ENCODE measurements at places on chromosomes 13 and 19.

DNA sequence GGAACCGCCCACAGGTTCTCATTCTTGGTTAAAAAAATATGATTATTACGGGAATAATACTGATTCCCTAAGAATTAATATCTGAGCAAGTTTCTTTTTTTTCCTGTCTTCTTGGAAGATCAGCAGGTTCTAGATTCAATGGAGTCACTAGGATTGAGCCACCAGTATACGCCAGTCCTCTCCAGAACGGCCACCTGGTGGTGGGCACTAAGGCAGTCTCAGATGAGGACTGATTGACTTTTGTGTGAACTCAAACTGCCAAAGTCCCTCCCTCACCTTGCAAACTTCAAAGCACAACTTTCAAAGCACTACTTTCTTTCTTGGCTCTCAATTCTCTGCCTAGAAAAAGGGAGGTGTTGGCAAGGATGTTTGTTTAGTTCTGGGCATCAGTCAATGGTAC lies 33.3 kb upstream of the ALOX5AP start:
- no peak for DNase-seq
- H3K4me1 ChIP-seq = no peaks in the 10 kb centered on the region
- no peaks in the 10 kb centered on the region for H3K36me3 ChIP-seq

GRCh38 chr13:78632996-78633395 lies 26.0 kb downstream of the OBI1 start:
- H3K4me1 ChIP-seq = no peaks in the 10 kb centered on the region
- H3K27me3 ChIP-seq = no peaks in the 10 kb centered on the region
- peaks cover 4% of the 10 kb centered on the region for H3K36me3 ChIP-seq
- DNase-seq = no peak
- H3K4me3 ChIP-seq = no peak overlapping the region

DNA sequence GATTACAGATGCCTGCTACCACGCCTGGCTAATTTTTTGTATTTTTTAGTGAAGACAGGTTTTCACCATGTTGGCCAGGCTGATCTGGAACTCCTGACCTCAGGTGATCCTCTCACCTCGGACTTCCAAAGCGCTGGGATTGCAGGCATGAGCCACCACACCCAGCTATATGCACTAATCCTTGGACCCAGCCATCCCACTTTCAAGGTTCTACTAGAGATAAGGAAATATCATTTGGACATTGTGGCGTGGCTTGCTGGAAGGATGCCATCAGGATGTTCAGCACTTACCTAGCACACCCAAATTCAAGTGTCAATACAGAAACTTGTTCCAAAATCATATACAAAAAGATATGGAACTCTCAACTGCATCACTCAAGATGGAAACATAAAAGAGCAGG lies 136.4 kb downstream of the ABCC4 start:
- no peak overlapping the region for H3K4me3 ChIP-seq
- H3K27me3 ChIP-seq = no peaks in the 10 kb centered on the region
- no peak overlapping the region for H3K27ac ChIP-seq
- H3K36me3 ChIP-seq = no peaks in the 10 kb centered on the region

GRCh38 chr13:44972956-44973581 lies 16.2 kb downstream of the NUFIP1 start:
- H3K27me3 ChIP-seq = no peaks in the 10 kb centered on the region
- no peaks in the 10 kb centered on the region for H3K36me3 ChIP-seq
- H3K4me1 ChIP-seq = no peaks in the 10 kb centered on the region
- DNase-seq = no peak
- no peak overlapping the region for H3K4me3 ChIP-seq
- no peak overlapping the region for H3K27ac ChIP-seq

DNA sequence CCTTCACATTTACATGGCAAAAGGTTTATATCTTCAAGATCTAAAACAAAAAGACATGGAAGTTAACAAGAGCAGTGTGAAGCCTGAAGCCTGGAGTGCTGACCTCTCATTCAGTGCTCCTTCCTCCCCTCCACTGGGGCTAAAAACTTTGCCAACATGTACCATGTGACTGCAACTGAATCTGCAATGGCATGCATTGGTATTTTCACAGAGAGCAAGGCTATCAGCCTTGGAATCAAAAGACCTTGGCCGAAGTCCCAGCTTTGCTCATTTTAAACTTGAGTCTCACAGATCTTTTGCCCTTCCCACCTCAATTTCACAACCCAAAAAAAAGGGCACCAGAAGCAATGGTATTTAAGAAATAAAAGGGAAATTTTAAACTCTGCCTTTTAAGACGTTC lies 325.1 kb downstream of the DCT start:
- peak; percentile 30 for DNase-seq
- no peak overlapping the region for H3K4me3 ChIP-seq
- H3K4me1 ChIP-seq = no peaks in the 10 kb centered on the region

DNA sequence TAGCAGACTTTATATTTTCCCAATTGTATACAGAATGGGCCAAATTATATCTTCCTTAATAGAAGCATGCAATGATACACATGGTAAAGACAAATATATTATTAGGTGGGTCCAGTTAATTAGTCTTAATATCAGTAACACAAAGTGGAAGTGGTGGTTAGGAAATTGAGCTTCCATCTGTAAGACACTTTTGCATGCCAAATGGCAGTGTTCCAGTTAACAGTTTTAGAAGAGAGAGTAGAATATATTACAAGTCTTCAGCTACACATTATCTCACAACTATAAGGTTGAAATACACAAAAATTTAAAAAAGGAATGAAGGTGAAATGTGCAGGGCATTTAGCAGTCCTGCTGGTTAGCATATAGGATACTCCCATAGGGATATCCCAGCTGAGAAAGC lies 536.5 kb downstream of the PCDH9 start:
- DNase-seq = no peak
- no peaks in the 10 kb centered on the region for H3K36me3 ChIP-seq
- no peak overlapping the region for H3K4me3 ChIP-seq
- no peak overlapping the region for H3K27ac ChIP-seq
- H3K4me1 ChIP-seq = no peaks in the 10 kb centered on the region

DNA sequence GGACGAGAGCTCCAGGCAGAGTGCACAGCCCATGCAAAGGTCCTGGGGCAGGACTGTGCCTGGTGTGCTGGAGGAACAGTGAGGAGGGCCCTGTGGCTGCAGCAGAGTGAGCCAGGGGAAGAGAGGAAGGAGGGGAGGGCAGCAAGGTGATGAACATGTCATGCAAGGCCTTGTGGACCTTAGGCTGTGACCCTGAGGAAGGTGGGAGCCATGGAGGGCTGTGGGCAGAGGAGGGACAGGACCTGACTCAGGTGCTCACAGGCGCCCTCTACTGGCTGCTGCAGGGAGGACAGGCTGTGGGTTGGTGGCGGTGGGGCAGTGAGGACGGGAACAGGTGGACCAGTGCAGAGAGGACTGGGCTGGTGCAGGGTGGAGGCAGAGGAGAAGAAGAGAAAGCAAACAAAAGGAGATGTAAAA lies 170.3 kb downstream of the PTPRS start:
- no peak for DNase-seq
- H3K27me3 ChIP-seq = no peaks in the 10 kb centered on the region
- no peaks in the 10 kb centered on the region for H3K36me3 ChIP-seq
